CD4-positive, alpha-beta T cell treated with Interleukin-17A for 1 hour (primary cell): ENCODE measurements at places on chromosomes 12 and 14.

DNA sequence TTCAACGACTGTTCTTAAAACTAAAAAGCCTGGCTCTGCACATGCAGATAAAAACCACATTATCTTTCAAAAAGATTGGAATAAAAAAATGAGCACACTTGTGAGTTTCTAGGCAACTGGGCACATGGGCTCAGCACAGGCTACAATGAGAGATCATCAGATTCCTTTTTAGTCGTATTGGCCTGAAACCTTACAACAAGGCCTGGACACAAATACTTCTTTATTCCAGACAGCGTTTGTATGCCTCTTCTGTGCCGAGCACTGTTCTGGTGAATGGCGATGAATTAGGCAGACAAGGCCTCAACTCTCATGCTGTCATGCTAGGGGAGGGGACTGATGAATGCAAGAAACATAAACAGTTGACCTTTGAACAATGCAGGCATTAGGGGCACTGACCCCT lies 463.0 kb downstream of the AACS start:
- DNase-seq = no peak

- DNase-seq = no peak
These were observed 60.4 kb upstream of the IFNG-AS1 start for GRCh38 chr12:67928621-67929383.

GRCh38 chr12:27841392-27841882 lies 61.4 kb upstream of the MANSC4 start:
- no peak for DNase-seq

GRCh38 chr12:27541031-27541719 lies 17.2 kb downstream of the PPFIBP1 start:
- DNase-seq = no peak

- DNase-seq = no peak
These were observed 183.6 kb upstream of the PZP start for GRCh38 chr12:9391815-9392214.
